ENCODE measurements at places on chromosomes 6 and 20. TPM values are rescaled to one million over a fixed set of nuclear protein-coding genes. Genes with fewer than 3 reads are reported as not detected.

DNA sequence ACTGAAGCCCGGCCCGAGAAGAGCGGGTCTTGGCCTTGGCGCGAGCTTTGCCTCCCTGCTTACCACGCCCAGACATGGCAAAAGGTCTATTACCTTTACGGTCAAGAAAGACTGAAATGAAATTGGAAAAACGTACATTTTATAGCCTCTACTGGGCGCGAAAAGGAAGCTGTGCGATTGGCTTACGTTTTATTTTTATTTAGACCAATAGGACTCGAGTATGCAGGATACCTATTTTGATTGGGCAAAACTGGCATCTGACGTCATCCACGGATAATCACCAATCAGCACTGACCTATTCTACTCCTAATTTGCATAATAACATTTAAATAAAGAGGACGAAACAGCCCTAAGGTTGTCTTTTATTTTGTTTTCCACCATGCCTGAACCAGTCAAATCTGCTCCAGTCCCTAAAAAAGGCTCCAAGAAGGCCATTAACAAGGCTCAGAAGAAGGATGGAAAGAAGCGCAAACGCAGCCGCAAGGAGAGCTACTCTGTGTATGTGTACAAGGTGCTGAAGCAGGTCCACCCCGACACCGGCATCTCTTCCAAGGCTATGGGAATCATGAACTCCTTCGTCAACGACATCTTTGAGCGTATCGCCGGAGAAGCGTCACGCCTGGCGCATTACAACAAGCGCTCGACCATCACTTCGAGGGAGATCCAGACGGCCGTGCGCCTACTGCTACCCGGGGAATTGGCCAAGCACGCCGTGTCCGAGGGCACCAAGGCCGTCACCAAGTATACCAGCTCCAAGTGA, 97.4 kb downstream of the OR2B2 start:
- H3K27ac ChIP-seq, result peak overlapping the region; percentile 100
- no peaks in the 10 kb centered on the region for H3K36me3 ChIP-seq
- no peaks in the 10 kb centered on the region for H3K27me3 ChIP-seq
- DNase-seq, result peak; percentile 55
- H3K4me3 ChIP-seq, result peak overlapping the region; percentile 81

GRCh38 chr6:169979873-169980432, 228.5 kb downstream of the ERMARD start:
- H3K36me3 ChIP-seq, result no peaks in the 10 kb centered on the region
- DNase-seq, result no peak
- H3K4me3 ChIP-seq, result no peak overlapping the region
- H3K27ac ChIP-seq, result no peak overlapping the region
- H3K27me3 ChIP-seq, result peaks cover 33% of the 10 kb centered on the region

DNA sequence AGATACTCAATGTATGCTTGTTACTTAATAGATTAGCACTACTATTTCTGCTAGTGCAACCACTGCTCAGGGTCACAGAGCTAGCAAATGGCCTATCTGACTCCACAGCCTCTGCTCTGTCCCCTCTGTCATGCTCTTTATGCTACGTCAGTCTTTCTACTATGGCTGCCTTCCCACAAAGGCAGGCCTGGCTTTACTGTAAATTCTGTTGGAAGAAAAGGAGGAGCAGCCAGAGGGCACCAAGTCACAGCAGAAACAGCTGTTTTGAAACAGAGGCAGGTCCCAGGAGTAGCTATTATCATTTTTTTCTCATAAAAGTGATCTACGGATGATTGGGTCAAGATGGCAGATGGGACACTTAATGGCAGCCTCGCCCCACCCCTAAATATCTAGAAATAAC, 10.0 kb upstream of the ELMO2 start:
- H3K4me3 ChIP-seq, result no peak overlapping the region
- peaks cover 5% of the 10 kb centered on the region for H3K4me1 ChIP-seq
- DNase-seq, result no peak
- H3K27me3 ChIP-seq, result no peaks in the 10 kb centered on the region
- peaks cover 2% of the 10 kb centered on the region for H3K36me3 ChIP-seq

DNA sequence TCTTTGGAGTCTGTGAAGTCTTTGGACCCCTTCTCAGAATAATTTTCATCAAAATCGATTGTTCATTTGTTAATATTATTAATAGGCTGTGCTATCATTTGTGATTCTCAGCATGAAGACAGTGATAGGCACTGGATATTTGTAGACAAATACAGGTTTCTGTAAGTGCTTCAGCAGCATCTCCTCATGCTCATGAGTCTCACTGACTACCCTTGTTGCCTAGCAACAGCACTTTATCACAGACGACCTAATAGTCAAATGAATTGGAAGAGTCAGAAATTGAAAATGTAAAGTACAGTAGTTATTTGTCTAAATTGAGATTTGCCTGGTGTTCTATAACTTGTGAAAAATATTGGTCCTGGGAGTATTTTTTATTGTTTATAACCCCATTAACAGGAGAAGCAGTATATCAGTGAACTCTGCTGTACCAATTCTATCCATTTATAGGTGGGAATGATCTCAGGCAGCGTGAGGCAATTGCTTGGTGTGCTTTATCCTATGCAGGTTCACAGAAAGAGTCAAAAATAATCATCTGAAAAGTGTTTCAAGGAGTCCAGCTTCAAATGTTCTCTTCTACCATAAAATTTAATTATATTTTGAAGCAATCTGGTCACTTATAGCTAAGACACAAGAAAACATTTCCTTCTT, 684.6 kb downstream of the RFPL4B start:
- DNase-seq, result no peak
- H3K4me1 ChIP-seq, result no peaks in the 10 kb centered on the region
- no peaks in the 10 kb centered on the region for H3K36me3 ChIP-seq
- H3K27me3 ChIP-seq, result peaks cover 3% of the 10 kb centered on the region

DNA sequence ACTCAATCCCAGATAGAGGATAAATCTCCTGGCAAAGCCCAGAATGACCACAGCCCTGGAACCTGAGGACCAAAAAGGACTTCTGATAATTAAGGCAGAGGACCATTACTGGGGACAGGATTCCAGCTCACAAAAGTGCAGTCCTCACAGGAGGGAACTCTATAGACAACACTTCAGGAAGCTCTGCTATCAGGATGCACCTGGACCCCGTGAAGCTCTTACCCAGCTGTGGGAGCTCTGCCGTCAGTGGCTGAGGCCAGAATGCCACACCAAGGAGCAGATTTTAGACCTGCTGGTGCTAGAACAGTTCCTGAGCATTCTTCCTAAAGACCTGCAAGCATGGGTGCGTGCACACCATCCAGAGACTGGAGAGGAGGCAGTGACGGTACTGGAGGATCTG, 992 bp downstream of the ZSCAN16 start:
- peak overlapping the region; percentile 97 for H3K4me3 ChIP-seq
- H3K36me3 ChIP-seq, result peaks cover 26% of the 10 kb centered on the region
- no peak for DNase-seq
- H3K4me1 ChIP-seq, result peaks cover 14% of the 10 kb centered on the region
- no peak overlapping the region for H3K27ac ChIP-seq

DNA sequence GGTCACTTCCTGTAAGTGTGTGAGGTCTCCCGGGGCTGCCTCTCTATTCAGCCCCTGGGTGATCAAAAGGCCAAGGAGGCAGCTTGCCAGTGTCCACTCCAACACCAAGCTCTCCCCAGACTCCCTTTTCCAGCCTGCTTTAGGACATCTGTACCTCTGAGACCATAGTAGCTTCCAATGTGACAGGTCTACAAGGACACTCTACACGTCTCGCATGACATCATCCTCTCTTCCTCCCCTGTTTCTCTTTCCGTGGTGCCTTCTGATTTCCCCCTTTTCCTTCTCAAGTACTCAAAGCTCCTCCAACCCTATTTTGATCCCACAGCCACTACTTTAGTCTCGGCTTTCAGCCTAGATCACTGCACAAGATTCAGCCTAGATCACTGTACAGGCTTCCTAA, 26.4 kb downstream of the HLA-F start:
- H3K27ac ChIP-seq, result no peak overlapping the region
- DNase-seq, result no peak
- no peaks in the 10 kb centered on the region for H3K36me3 ChIP-seq
- peaks cover 8% of the 10 kb centered on the region for H3K4me1 ChIP-seq
- peaks cover 92% of the 10 kb centered on the region for H3K27me3 ChIP-seq
- peak overlapping the region; percentile 75 for H3K4me3 ChIP-seq

- H3K27me3 ChIP-seq, result no peaks in the 10 kb centered on the region
- H3K4me1 ChIP-seq, result peaks cover 41% of the 10 kb centered on the region
- H3K36me3 ChIP-seq, result no peaks in the 10 kb centered on the region
- DNase-seq, result no peak
- H3K4me3 ChIP-seq, result no peak overlapping the region
Measured at GRCh38 chr6:160252073-160252813, 6.4 kb downstream of the SLC22A2 start.

GRCh38 chr6:15914553-15914952, 214.3 kb upstream of the MYLIP start:
- DNase-seq, result no peak
- H3K36me3 ChIP-seq, result no peaks in the 10 kb centered on the region
- peaks cover 10% of the 10 kb centered on the region for H3K27me3 ChIP-seq
- peaks cover 15% of the 10 kb centered on the region for H3K4me1 ChIP-seq
- no peak overlapping the region for H3K27ac ChIP-seq
- no peak overlapping the region for H3K4me3 ChIP-seq

The PEX3 gene
- total RNA-seq, result 18.3 TPM

The EPB41L1 gene
- total RNA-seq, result 35.6 TPM

The GABRR1 gene
- not detected for total RNA-seq

The EYA2 gene
- total RNA-seq, result 0.73 TPM

The SLC22A1 gene
- 3.0 TPM for total RNA-seq
